Kidney tubule cell (primary cell): ENCODE measurements at places on chromosomes 3 and 15.
A peak's percentile ranks its signal among the peaks of the same experiment; 100 is the strongest.

DNA sequence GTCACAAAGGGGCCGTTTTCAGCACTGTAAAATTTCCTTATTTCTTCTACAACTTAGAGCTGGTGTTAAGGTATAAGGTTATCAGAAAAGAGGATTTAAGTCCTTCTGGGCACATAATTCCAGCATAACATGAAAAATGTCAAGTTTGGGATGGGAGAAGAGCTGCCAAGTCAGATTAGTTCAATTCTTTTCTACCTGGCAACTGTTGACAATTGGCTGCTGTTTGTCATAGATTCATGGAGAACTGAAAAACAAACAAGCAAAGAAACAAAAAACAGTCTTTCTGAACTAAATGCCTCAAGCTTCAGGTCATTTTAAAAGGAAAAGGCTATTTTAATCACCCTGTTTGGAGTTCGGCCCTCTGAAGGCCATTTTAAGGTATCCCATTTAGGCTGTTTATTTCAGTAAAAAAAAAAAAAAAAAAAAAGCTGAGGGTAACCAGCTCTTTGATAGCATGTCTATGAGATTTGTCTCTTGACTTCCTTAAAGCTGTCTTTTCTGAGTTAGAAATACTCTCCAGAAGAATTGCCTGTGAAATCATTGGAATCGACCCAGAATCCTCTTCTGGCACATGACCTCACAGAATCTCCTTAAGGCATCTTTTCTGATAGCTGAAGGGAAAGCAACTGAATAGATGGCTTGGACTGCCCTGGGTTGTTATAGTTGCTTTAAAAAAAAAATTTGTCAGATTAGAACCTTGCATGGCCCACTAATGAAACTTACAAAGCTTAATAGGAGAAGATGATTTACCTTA, 173.3 kb downstream of the SEMA6D start:
- DNase-seq = no peak

DNA sequence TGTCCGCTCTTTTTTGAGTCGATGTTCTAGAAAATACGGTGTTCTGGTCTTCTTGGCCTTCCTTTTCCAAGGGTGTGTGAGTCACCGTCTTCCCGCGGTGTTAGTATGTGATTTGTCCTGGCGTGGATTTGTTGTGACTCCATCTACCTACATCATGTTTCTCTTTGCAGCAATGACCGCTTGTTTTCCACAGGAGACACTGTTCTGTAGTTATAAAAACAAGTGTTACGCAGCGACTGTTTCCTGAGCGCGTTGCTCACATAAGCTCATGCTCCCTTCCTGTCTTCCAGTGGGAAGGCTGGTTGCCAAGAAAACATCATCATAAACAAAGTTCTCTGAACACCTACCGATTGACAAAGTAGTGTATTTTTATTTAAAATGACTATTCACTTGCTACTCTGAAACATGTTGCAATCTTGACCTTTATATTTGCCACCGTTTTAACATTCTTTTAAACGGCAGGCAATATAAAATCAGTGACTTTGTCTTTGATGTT, 19.0 kb downstream of the USP13 start:
- peak; percentile 60 for DNase-seq

DNA sequence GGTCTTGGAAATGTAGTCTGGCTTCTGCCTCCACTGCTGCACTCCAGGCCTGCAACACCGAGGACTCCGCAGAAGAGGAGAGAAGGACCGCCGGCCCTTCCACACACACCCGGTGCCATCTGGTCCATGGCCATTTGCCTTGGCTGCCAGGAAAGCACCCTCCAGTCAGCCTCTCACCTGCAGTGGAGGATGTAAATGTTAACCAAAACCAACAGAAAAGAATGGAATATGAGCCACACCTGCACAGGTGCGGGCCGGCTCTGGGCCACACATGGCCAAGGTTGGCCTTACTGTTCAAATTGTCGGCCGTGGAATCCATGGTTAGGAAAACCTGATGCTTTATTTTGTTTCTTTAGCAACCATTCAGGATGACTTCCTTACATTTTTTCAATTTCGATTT, 178.3 kb upstream of the C2CD4B start:
- no peak for DNase-seq

DNA sequence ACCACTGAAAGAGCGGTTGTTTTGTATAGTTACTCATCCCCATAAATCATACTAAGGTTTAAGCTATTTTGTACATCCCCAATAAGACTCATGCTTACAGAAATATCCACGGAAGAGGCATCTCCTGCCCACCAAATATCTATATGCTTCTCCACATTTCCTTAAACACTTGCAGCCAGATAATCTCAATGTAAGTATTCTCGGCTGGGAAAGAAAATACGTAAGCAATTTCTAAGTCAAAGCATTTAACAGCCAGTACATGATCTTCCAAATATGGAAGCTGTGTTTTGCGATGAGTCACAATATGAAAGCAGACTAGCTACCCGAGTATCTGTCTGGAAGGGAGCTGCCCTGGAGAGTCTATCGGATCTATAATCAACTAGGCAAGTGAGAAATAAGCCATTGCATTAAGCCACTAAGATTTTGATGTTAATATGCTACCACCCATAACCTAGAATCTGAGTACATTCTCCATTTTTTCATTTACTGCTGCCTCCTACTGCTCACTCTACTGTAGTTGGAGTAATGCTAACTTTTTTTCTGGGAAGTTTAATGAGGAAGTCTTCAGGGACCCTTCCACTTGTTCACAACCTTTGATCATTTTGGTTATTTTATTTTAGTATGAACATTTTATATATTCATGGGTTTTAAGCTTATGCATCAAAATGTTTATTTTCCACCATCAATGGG, 26.9 kb upstream of the ZMAT3 start:
- peak; percentile 13 for DNase-seq

GRCh38 chr15:65869954-65870871, 922 bp downstream of the RAB11A start:
- peak; percentile 70 for DNase-seq

DNA sequence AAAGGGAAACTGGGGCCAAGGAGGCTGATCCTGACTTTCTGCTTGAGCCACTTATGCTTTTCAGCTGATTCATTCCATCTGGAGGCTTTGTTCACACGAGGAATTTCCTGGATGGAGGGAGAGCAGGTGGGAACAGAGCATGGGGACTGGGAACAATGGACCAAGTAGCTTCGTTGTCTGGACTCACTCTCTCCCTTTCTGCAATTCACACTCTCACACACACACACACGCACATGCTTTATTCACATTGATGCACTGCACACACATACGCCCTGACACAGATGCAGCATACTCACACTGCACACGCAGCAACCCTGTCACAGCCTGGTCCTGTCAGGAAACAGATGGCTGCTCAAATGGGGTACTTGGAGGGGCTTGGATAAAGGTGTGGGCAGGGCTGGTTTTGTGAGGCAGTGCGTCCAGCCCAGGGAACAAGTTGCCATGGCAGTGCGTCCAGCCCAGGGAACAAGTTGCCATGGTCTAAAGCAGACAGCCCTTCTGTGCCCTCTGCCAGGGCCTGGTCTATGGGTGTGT, 19.8 kb upstream of the CHCHD6 start:
- peak; percentile 22 for DNase-seq

DNA sequence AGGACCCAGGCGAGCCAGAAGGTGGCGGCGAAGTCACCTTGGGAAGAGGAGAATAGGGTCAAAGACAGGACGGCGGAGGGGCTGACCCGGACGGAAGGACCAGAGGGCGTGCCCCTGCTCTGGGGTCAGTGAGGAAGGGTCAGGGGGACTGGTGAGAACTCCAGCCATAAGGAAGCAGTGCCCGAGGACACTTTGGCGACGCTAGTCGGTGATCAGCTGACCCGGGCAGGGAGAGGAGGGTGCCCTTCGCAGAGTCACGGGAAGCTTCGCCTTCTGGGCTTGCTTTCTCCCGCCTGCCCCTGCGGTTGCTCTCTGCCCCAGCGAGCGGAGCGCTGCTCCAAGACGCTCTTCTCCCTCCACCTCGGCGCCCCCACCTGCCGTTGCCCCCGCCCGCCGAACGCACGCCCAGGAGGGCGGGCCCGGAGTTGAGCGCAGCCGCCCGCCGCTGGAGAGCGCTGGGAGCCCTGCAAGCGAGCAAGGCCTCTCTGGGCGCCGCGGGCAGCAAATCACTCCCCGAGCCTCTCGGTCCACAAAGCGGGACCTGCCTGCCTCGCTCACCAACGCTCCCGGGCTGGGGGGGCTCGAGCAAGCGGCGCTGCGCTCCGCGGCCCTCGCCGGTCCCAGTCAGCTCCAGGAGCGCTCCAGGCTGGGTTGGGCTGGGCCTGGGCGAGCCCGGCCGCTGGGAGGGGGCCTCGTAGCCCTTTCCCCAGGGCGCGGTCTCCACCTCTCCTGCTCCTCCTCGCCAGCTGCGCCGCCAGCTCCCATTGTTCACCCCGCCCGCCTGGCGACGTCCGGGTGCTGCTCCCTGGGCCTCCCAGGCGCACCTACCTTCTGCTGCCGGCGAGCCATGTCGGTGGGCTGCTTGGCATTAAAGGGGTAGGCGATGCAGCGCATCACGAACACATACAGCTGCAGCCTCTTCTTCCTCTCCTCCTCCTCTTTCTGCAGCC, 1.2 kb downstream of the CADPS start:
- DNase-seq = peak; percentile 16
